ENCODE measurements at places on chromosomes 3 and 15.

- no peak for DNase-seq
Observed at GRCh38 chr3:43379343-43379742, 93.0 kb downstream of the SNRK start.

- DNase-seq: no peak
Observed at GRCh38 chr15:53627279-53627678, 132.2 kb downstream of the WDR72 start.

GRCh38 chr3:8595695-8596115, 48.9 kb downstream of the SSUH2 start:
- DNase-seq: no peak

DNA sequence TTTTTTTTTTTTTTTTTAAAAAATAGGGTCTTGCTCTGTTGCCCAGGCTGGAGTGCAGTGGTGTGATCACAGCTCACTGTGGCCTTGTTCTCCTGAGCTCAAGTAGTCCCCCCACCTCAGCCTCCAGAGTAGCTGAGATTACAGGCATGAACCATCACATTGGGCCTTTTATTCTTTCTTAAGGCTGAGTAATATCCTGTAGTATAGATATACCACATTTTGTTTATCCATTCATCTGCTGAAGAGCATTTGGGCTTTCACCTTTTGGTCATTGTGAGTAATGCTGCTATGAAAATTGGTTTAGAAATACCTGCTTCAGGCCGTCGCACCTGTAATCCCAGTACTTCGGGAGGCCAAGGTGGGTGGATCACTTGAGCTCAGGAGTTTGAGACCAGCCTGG, 42.6 kb downstream of the PAQR5 start:
- DNase-seq: no peak

GRCh38 chr3:11769704-11770476, 76.8 kb downstream of the TAMM41 start:
- DNase-seq: no peak

- no peak for DNase-seq
Observed at GRCh38 chr15:28876131-28876844, 9.5 kb upstream of the APBA2 start.

GRCh38 chr3:53260286-53260785, 4.5 kb upstream of the TKT start:
- DNase-seq: no peak

DNA sequence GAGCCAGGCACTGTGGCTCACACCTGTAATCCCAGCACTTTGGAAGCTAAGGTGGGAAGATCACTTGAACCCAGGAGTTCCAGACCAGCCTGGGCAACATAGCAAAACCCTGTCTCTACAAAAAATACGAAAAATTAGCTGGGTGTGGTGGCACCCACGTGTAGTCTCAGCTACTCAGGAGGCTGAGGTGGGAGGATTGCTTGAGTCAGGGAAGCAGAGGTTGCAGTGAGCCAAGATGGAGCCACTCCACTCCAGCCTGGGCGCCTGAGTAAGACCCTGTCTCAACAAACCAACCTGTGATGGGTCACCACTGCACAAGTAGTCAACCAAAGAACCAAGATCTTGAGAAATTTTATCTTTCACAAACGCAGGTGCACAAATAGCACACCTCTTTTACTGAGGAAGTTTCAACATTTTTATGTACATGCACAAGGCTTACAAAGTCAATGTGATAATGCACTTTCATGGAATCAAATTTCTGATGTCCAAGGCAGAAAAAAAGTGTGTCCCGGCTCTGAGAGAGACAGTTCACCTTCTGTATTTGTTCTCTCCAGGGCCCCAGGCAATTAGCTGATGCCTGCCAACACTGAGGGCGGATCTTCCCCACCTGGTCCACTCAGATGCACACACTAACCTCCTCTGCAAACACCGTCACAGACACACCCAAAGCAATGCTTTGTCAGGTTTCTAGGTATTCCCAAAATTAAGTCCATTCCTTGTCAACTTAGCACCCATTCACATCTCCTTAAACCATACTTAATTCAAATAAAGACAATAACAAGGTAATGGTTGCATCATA, 12.4 kb downstream of the ACAA1 start:
- no peak for DNase-seq

- DNase-seq: no peak
Observed at GRCh38 chr3:48747706-48748105, 30.7 kb upstream of the IP6K2 start.

DNA sequence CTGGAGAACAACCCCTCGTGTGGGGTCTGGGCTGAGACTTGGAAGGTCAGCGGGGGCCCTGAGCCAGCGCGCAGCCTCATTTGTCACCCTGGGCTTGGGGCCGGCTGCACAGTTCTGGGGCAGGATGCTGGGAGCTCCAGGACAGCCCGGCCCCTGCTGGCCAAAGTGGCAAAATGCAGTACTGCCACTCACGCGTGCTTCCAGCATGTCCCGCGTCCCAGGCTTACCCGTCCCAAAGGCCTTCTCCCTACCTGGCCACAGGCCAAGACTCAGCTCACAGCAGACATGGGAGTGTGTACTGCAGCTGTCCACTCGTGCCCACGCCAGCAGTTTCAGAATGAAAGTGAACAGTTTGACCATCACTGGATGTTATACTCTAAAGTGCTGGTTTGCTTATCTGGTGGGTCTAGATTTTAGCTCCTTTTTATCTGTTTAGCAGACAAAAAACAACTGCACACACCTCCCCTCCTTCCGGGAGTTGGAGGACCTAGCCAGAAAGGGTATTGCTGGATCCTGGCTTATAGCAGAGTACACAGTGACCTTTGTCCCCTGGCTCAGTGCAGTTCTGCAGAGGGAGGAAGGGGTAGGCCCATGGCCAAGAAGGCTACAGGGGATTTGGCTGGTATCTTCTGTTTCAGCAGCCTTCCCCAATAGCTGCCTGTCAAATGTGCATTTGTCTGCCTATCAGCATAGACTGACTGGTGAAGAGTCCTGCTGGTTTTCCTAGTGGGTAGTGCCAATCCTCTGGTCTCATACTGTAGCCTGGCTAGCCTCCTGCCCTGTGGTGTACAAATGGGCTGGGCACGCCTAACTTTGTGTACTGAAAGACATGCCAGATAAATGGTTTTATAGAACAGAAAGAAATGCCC, 23.2 kb upstream of the IP6K2 start:
- peak; percentile 68 for DNase-seq

GRCh38 chr3:116445311-116445841, at the start of gene LSAMP:
Gene LSAMP (minus strand): TSS chr3:116445487.
- no peak for DNase-seq

DNA sequence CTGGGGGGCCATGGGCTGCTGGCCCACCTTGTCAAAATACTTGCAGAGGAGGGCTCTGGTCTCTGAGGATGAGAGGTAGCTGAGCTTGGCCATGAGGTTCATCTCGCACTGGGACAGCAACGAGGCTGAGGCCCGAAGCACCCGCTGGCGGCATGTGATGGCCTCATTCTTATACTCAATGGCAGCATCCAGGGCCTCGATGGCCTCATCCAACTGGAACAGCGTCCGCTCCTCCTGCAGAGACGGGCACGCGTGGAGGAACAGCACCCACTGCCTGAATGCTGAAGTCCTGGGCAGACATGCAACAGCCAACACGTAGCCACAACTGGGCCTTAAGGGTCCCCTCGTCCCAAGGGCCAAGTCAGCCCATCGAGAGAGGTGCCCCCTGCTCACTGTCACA, 25.0 kb downstream of the KIF7 start:
- no peak for DNase-seq

- no peak for DNase-seq
Observed at GRCh38 chr3:32881624-32882023, 63.8 kb downstream of the TRIM71 start.

GRCh38 chr3:112531358-112531781, 30.4 kb downstream of the ATG3 start:
- DNase-seq: no peak

DNA sequence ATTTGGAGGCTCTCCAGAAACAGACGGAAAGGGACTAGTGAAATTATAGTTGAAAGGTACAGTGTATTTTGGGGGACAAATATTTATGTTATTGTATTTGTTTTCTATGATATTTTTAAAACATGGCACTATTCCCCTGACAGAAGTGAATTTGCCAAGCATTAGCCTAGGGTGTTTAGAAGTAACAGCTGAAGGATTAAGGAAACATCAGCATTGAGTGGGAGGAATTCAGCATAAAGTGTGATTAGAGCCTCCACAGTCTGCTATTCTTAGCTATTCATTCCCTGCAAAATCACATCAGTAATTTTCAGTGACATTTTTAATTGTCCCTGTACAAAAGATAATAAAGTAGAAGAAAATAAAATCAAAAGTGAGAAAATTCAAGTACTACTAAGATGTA, 231.4 kb downstream of the ROBO2 start:
- DNase-seq: no peak

GRCh38 chr3:33597257-33597689, 120.8 kb downstream of the CLASP2 start:
- no peak for DNase-seq

DNA sequence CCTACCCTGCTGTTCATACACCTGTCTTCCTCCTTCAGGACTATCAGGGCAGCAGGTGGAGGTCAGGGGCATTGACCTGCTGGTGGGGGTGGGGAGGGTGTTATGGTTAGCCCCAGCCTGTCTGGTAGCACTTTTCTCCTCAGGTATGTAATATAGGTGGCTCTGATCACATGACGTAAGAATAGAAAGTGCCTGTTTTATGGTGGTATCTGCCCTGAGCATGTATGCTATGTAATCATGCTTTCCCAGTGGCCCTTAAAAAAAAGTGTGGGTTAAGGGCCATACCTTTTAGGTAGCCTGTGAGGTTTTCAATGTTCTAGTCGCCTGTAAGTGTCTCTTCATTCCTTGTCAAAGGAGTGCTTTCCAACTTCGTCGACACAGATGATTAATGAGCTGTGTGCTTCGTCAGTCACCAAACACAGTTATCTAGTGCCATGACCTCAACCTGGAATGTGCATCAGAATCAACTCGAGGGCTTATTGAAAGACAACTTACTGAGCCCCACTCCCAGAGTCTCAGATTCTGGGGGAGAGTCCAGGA, 86.3 kb downstream of the KLHL25 start:
- no peak for DNase-seq

- no peak for DNase-seq
Observed at GRCh38 chr15:80494756-80495155, 90.6 kb downstream of the ARNT2 start.

DNA sequence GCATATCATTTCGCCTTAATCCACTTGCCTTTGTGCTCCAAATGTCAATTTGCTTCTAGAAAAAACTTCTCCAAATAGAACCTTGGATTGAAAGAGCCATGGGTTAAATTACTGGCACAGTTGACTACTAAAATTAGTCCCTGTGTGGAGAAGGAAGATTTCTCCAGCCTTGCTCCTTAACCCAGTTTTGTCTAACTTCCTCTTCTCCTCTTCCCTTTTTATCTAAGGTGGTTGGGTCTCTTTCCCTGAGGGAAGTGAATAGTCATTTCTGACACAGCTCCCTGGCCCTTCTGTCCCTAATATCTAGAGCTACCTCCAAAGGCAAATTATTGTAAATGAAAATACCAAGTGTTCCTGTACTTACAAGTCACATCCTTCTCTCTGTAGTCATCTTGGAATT, 527.9 kb upstream of the TBL1XR1 start:
- no peak for DNase-seq

DNA sequence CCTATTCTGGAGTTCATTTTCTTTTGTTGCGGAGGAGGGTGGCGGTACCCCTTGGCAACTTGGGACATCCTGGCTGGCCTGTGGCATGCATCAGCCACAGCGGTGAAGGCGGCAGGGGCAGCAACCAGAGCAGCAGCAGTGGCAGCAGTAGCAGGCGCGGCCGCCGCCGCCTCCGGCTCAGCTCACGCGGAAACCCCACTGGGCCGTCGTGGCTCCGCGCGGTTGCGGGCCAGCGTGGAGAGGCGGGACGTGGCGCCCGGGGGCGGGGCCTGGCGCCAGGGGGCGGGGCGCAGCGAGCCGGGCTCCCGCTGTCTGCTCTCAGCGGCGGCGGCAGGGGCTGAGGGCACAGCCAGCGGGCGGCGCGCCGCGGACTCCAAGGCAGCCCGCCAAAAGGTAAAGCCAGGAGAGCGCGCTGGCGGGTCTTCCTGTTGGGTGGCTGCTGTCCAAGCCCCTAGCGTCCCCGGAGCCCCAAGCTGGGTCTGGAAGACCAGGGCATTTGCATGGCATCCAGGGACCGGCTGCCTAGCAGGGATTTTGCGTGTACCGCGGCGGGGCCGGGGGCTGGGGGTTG, 334.4 kb upstream of the THRB start:
- no peak for DNase-seq

DNA sequence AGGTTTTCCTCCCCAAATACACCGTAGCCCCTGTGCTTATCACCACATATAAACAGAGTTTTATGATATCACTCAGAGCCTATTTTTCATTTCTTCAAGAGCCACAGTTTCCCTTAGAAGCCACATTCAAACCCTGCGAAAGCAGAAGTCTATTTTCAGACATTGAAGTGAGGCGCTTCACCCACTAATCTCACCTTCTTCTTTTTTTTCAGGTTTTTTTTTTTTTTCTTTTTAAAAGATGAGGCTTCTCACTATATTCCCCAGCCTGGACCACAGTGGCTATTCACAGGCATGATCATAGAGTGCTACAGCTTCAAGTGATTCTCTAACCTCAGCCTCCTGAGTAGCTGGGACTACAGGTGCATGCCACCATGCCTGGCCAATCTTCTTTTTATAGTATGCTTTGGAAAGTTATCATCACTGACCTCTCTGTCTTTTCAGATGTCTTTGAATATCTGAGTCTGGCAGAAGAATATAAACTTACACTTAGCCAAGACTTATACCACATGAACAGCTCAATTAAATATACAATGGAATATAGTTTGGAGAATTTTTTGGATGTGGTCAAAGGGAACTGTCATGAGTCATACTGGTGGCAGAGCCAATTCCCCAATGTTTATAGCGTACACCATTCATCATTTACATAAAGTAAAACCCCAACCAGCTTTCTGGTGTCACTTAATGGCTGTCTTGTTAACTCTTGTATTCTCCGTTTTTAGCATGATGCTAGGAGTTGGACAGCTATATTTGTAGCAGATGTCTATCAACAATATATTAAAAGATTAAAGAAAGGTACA, 59.7 kb upstream of the CCDC50 start:
- no peak for DNase-seq

GRCh38 chr3:159584421-159584820, 404.2 kb upstream of the IL12A start:
- DNase-seq: no peak

- no peak for DNase-seq
Observed at GRCh38 chr3:3165241-3165640, 14.2 kb downstream of the CRBN start.

DNA sequence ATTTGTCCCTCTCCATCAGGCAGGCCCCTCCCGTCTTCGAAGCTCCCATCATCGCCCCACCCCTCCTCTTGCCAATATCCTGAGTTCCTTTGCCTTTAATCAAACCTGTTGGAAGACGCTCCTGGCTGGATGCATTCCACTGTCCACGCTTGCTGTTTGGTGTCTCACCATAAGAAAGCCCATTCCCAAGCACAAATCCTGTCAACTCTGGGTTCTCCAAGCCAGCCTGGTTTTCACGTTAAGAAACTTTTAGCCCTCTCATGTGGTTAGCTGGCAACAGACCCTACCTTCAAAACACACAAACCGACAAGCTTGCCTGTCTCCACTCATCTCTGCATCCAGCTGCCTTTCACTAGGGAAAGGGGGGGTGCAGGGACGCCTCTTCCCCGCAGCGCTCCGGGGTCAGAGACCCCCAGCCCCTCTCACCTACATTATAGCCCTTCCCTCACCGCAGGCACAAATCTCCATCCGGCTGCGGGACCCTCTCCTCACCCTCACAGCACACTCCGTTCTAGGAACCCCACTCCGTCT, 1.1 kb downstream of the GORASP1 start:
- no peak for DNase-seq

- no peak for DNase-seq
Observed at GRCh38 chr3:157103860-157104259, 56.1 kb downstream of the CCNL1 start.
